ENCODE measurements at places on chromosomes 7 and 10. TPM values are rescaled to one million over a fixed set of nuclear protein-coding genes. Genes with fewer than 3 reads are reported as not detected.

Gene SMKR1
- not detected for total RNA-seq

Gene FKBP9
- total RNA-seq: 121 TPM

Gene AKR1B1
- 158 TPM for total RNA-seq

Gene PLEKHS1
- total RNA-seq: not detected

Gene ANKRD30A
- total RNA-seq: not detected

Gene C10orf95
- not detected for total RNA-seq

Gene MUC12
- total RNA-seq: not detected

Gene TDRD1
- total RNA-seq: 0.85 TPM

Gene LSM5
- 33.5 TPM for total RNA-seq

Gene AKR1C1
- 143 TPM for total RNA-seq

Gene LRMDA
- total RNA-seq: 42.7 TPM

Gene OPALIN
- not detected for total RNA-seq

Gene GHRHR
- total RNA-seq: not detected

Gene ZNF680
- 24.6 TPM for total RNA-seq

Gene PALD1
- 5.6 TPM for total RNA-seq

Gene GRM3
- not detected for total RNA-seq

Gene LRRTM3
- not detected for total RNA-seq

Gene SLC18A3
- total RNA-seq: not detected

Gene NPFFR1
- total RNA-seq: not detected

Gene TMEM178B
- 40.9 TPM for total RNA-seq

Gene CHAT
- not detected for total RNA-seq

Gene DRGX
- total RNA-seq: not detected

Gene RBP4
- 18.7 TPM for total RNA-seq

Gene SYPL1
- total RNA-seq: 86.9 TPM

Gene PKD2L1
- not detected for total RNA-seq

Gene GJD4
- not detected for total RNA-seq

Gene UNCX
- total RNA-seq: not detected

Gene HOXA5
- not detected for total RNA-seq

Gene EN2
- not detected for total RNA-seq

Gene SCART1
- 0.94 TPM for total RNA-seq

Gene ZPBP
- not detected for total RNA-seq

Gene HOXA11
- total RNA-seq: not detected

Gene CDHR3
- total RNA-seq: 0.58 TPM

Gene HGF
- total RNA-seq: 6.1 TPM

Gene EZH2
- total RNA-seq: 1.2 TPM

All from right cardiac atrium (tissue), 5 donors.